ENCODE measurements at places on chromosomes 5 and 9.

DNA sequence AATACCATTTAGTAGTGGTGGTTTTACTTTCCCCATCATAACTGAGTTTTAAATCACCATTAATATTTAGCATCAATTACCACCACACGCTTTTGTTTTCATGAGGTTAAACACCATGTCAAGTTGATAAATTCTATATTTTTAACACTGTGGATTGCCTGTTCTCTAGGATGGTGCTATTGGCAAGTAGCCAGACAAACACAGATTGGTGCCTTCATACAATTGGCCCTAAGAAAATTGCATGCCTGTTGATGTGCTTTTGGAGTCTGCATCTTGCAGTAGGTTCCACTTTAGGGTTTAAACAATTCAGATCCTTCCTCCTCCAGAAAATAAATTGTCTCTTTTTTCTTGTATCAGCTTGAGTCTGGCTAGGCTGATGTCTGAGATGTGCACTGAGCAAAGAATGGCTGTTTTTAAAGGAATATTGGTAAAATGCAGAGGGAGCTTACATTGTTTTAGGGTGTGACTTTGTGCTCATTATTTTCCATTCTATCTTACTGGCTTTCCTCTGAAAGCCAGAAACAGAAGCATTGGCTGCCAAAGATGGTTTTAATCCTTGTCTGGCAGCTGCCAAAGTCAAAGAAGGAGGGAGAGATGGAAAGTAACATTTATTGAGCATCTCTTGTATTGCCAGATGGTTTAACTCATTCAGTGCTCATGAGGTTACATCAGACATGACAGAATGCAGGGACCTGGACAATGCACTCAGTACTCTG, 19.6 kb upstream of the MAN2A1 start:
- DNase-seq = no peak

DNA sequence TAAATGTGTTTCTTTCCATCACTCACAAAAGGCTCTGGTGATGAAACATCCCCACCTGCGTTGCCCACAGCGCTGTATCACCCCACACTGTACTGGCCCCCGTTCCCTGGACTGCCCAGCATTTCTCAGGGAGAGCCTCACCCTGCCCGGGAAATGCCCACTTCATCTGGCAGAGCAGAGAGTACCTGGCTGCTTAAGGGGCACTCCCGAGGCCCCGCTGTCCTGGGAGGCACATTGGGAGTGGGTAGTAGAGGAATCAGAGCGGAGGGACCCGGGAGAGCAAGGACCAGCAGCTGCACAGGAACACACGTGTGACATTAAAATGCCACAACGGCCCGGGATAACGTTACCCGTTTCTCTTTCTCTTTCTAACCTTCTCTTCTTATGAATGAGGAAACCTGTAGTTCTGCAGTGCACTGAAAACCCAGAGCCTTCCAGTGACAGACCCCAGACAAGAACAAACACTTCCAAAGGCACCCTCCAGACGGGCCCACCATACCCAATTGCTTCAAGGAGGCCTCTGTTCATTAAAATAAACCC, 110.0 kb downstream of the ROR2 start:
- DNase-seq = no peak

GRCh38 chr5:124227914-124228313, 518.5 kb downstream of the ZNF608 start:
- no peak for DNase-seq

- DNase-seq = no peak
These were observed 99.8 kb downstream of the ZNF462 start for GRCh38 chr9:106962615-106963363.

DNA sequence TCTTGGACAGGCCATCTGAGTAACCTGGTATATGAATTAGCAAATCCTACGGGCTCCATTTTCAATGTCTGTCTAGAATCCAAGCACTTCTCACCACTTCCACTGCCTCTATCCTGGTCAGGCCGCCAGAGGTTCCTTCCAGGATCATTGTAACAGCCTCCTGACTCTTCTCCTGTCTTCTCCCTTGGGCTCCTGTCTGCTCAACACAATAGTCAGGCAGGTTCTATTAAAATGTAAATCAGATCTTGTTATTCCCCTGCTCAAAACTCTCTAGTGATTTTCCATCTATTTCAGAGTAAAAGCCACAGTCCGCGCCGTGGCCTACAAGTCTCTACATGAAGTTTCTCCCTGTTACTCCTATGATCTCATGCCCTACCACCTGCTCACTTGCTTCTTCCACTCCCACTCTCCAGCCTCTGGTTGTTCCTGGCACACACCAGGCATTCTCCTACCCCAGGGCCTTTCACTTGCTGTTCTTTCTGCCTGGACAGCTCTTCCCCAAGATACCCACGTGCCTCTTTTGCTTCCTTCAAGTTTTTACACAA, 21.7 kb downstream of the ZNF366 start:
- DNase-seq = no peak

- no peak for DNase-seq
These were observed 8.1 kb upstream of the ENTPD8 start for GRCh38 chr9:137449081-137449844.

- no peak for DNase-seq
These were observed 365.5 kb downstream of the KCNN2 start for GRCh38 chr5:114727358-114727757.

DNA sequence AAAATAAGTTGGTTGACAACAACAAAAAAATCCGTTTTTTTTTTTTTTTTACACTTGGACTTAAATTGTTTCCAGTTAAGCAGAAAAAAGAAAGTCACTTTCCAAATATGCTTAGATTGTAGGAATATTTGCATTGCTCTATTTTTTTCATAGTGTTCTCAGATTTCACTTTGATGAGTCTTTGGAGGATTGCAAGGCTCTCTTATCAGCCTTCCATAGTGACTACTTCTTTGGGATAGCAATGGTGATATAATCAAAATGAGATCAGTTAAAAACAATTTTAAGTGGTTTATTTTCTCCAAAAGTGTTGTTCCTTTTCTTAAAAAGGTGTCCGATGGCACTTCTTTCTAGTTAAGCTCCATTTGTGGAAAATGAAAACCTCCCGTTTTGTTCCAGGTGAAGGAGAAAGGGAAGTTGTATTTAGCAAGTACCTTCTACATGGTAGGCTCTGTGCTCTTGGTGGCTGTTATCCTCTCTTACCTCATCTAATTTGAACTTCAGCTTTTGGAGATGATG, 3.9 kb downstream of the RASGRF2 start:
- DNase-seq = peak; percentile 75

- DNase-seq = no peak
These were observed 58.0 kb downstream of the GRAMD2B start for GRCh38 chr5:126481243-126481642.

DNA sequence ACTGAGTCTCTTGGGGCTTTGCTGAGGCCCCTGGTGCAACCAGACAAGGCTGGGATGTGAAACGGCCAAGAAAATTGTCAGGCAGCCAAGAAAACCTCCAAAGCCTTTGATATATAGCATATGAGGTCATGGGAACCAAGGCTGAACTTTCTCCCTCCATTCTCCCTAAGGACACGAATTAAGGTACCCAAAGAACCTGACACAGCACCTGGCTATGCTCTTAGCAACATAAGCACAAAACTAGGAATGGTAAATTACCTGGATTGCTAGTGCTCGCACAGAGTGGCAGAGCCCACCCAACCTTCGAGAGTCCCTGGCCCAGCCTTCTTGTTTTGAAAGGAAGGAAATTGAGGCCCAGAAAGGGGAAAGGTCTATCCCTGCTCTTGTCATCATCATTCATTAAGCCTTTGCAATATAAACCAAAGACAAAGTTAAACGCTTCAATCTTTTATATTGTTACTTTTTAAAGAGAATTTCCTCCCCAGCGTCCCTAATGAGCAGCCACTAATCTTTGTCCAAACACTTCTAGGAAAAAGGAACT, 220.0 kb upstream of the NR4A3 start:
- DNase-seq = no peak

DNA sequence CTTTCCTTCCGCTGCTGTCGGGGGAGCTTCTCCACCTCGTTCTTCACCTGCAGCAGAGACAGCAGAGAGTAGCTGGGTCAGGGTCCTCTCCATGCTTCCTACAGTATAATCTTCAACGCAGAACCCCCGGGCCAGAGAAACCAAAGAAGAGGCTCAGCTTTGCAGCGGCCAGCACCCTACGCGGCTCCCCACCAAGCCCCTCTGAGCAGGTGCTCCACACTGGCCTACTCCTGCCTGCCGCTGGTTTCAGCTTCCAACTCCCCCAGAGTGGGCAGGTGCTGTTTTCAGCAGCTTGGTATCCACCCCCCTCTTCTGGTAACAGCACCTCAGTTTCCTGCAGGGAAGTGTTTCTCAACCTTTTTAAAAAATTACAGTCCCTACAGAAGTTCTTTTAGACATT, 58.3 kb upstream of the FBXW11 start:
- no peak for DNase-seq

DNA sequence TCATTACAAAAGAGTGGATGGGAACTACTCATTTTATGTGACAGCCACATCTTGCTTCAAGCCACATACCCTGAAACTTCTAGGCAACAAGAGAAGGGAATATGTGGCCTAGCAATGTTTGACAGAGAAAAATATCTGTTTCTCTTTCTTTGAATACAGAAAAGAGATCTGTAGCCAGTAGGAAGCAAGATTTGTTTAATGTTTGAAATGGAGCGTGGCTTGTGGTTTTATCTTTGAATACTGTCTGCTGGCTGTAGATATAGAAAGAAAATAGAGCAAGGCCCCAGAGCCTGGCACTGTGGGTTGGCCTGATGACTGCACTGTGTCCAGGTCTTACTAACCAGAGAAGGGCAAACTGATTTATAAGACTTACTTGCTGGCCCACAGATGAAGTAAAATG, 133.8 kb downstream of the ARHGEF28 start:
- DNase-seq = no peak

- no peak for DNase-seq
These were observed 109.9 kb upstream of the RGMB start for GRCh38 chr5:98663521-98663920.

DNA sequence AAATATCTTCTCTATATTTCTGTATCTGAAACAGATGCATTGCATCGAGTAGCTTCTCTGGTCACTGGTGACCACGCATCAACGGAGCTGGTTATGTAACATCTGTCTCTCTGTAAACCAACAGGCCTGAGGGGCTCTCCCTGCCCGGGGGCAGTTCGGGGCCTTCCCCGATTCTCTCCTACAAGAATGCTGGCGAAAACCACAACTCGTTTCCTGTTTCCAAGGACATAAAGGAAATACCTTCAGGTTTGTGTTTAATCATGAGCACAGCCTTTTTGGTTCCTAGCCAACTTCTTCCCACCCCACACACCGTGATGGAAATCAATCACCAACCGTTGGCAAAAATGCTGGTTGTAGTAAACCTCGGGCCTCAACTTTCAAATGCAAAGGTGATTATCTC, 25.1 kb downstream of the GDNF start:
- peak; percentile 89 for DNase-seq

GRCh38 chr5:130529511-130530485, 625.5 kb downstream of the CHSY3 start:
- DNase-seq = no peak

DNA sequence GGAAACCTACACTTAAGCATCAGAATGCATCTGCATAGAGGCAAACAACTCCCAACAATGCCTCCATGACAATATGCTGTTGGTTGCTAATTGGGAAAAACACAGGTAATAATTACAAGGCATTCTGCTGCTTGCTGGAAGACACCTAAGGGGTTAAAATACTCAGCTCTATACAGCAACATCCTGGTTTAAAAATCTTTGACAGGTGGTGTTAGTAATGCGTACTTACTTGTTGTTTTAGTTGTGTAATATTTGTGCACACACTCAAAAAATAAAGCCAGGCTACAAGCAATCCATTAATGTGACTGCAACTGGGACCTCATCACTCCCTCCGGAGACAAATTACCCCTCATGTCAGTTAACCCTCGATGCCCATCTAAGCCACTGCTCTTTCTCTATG, 126.3 kb upstream of the ELL2 start:
- no peak for DNase-seq

DNA sequence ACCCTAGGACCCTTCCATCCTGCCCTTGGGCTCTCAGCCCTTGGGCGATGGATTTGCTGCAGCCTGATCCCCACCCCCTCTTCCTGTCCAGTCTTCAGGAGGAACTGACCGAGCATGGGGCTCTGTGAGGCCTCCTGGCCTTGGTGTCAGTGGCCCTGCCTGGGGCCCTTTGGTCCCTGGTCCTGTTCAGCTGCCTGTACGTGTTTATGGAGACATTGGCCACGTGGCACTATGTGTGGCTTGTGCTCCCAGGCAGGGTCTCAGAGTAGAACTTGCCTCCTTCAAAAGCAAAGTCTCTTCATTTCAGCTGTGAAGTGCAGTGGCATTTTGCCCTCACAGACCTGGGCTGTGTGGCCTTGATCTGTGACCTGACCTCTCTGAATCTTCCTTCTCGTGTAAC, 11.1 kb downstream of the FCN2 start:
- DNase-seq = no peak

GRCh38 chr9:123749580-123750202, 180.2 kb downstream of the DENND1A start:
- no peak for DNase-seq

- DNase-seq = no peak
These were observed 90.8 kb downstream of the EHMT1 start for GRCh38 chr9:137709411-137710101.

GRCh38 chr9:108142504-108143201, 653.1 kb upstream of the KLF4 start:
- peak; percentile 11 for DNase-seq

DNA sequence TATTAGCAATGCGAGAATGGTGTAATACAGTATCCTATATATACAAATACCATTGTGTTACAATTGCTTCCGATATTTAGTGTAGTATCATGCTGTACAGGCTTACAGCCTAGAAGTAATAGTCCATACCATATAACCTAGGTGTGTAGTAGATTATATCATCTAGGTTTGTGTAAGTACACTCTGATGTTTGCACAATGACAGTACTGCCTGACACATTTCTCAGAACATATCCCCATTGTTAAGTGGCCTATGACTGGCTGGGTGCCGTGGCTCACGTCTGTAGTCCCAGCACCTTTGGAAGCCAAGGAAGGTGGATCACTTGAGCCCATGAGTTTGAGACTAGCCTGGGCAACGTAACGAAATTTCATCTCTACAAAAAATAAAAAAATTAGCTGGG, 124.6 kb downstream of the PAM start:
- DNase-seq = no peak

DNA sequence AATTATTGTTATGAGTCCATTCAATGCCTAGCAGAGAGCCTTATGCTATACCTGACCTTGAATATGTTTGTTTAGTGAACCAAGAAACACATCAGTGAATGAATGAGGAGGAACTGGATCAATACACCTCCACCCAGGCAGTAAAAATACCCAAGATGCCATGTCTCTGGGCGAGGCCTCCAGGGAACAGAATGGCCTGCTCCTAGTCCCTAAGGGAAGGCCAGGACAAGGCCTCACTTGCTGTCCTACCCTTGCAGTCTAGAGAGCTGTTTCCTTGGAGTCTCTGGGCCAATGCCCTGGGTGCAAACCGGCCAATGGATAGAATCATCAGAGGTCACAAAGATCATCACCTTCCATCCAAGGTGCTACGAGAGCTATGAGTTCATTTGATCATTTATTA, 26.1 kb downstream of the TNIP1 start:
- no peak for DNase-seq

GRCh38 chr5:74199436-74200210, 440.9 kb downstream of the ENC1 start:
- DNase-seq = no peak
